ENCODE measurements at places on chromosomes 3 and 15.

GRCh38 chr3:107562969-107563529 is 40.3 kb downstream of the BBX start:
- DNase-seq = no peak

- DNase-seq = no peak
Observed at GRCh38 chr15:64975390-64975789, 14.3 kb downstream of the SPG21 start.

- DNase-seq = no peak
Observed at GRCh38 chr15:91472316-91472756, 372.3 kb downstream of the SV2B start.

GRCh38 chr3:10442151-10442795 is 63.1 kb downstream of the ATP2B2 start:
- no peak for DNase-seq

DNA sequence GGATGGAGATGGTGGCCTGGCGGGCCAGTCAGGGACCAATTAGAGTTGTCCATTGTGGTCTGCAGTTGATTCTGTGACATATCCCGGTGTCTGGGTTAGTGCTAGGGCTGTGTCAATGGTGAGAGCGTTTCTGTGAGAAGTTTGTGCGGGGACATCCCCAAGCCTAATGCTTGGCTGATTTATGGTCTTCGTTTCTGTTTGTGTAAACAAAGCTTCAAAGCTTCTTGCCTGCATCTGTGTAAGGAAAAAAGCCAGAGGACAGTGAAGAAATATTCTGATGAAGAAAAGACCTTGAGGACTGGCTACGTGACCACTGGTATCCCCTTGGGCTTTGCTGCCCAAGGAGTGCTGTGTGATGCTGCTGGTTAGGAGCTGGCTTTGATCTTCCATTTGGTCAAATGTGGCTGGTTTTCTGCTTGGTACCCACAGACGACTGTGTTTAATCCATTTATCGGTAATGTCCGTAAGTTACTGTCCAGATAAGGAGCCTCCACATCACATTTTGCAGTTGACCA is 74.6 kb upstream of the LRTM1 start:
- no peak for DNase-seq

GRCh38 chr3:170689296-170689829 is 103.5 kb upstream of the SLC7A14 start:
- DNase-seq = peak; percentile 99

DNA sequence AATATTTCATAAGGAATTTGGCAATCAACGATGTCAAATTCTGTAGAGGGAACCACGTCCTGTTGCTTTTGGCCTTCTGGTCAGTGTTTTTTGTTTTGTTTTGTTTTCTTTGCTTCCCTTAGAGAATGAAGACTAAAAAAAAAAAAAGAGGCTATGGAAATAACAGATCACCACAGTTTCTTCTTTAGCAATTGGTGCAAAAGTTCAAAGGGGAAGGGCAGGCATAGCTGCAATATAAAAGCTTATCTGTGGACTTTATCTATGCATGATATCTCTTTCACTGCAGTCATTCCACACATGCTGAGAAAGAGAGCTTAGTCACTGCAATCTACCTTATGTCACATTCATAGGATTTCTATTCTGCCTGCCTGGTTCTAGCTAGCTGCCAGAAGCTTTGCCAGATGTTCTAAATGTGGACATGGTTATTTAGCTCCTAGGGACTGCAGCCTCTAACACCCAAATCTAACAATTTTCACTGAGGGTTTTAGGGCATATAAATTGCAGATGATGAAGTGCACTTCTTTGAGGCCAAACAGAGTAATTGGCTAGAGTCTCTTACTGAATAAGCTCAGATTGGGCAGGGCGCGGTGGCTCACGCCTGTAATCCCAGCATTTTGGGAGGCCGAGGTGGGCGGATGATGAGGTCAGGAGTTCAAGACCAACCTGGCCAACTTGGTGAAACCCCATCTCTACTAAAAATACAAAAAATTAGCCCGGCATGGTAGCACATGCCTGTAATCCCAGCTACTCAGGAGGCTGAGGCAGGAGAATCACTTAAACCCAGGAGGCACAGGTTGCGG is 637.2 kb downstream of the NTRK3 start:
- peak; percentile 90 for DNase-seq

DNA sequence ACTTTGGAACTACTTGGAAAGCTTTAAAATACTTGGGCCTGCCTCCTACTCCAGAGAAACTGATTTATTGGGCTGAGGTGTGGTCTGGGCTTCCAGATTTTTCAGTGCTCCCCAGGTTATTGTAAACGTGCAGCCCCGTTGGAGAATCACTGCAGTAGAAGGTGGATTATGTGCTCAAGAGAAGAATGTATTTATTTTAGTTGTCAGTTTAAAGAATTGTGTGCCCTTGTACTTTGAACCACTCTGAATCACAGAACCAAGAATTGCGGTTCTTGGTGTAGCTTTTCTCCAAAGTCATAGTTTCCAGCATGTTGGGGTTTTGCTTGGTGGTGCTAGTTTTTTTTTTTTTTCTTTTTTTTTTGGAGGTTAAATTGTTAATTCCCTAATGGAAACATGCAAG is 1.6 kb downstream of the TATDN2 start:
- no peak for DNase-seq

DNA sequence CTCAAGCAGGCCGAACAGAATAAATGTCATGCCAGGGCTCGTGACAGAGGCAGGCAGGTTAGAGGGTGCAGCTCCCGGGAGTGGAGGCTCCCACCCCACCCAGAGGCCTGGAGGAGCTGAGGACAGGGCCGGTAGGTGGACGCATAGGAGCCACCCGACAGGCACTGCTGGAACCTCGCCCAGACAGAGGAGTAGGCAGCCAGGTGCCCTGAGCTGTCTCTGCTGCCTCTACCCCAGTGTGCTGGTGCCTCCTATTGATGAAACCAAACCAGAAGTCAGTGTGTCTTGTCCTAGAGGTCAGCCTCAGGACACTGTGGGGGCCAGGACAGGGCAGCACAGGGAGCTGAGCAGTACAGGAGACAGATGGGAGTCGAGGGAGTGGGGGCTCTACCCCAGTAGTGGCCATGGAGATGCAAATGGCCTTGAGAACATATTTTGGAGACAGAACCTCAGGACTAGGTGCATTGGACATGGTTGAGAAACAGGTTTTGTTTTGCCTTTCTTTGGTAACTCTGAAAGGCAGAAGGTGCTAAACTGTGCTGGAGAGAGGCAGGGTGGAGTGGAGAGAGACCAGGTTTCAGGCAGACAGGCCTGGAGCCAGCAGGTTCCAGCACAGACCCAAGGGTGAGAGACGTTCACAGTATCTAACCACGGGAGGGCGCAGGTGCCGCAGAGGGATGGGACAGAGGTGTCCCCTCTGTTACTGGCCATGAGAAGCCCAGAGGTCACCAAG is 15.4 kb upstream of the KLF15 start:
- DNase-seq = no peak

DNA sequence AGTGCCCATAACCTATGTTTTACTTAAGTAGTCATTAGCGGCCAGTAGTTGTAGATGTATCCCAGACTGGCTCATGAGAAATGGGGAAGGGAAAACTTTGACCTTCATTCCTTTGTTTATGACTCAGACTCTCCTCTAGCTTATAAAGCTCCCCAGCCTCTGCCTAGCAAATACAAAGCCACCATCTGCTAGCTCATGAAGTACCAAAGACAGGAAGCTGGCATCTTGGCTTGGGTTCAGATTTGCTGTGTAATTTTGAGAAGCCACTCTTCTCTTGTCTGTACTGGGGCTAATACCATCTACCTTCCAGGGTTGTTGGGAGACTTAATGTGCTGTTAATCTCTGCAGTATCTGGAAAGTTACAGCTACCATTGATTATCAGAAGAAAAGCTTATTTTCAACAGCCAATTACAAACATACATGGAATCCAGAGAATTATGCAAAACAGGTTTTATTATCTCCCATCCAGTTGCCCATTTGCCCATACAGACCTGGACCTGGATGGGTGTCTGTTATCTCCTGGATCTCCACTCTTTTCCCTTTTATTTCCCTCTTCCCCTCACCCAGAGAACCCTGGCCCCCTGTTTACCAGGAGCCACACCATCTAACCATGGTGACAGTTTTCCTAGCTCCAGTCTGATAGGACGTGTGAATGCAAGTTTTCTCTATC is 153.8 kb downstream of the SEMA6D start:
- peak; percentile 87 for DNase-seq

GRCh38 chr3:33768578-33769330 is 29.7 kb upstream of the PDCD6IP start:
- DNase-seq = no peak

GRCh38 chr3:144036498-144036897 is 64.9 kb downstream of the DIPK2A start:
- DNase-seq = no peak

DNA sequence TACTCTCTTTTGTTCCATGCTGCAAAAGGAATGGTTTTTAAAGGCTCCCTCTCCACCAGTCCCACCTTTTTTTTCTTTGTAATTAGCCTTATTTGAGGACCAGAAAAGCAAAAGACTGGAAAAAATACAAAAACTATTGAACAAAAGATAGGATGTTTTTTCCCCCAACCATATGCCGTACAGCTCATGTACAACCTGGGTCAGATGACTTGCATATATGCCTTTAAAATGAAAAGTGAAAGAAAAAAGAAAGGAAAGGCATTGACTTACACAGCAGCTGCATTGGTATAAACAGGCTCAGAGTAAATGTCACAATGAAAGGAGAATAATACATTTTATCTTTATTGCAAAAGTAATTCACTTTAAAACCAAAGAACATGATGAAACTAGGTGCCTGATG is 69.5 kb upstream of the CMC1 start:
- DNase-seq = no peak

GRCh38 chr3:185365291-185366073 is 2.5 kb downstream of the MAP3K13 start:
- no peak for DNase-seq

- DNase-seq = no peak
Observed at GRCh38 chr3:39937874-39938273, 128.5 kb downstream of the MYRIP start.

DNA sequence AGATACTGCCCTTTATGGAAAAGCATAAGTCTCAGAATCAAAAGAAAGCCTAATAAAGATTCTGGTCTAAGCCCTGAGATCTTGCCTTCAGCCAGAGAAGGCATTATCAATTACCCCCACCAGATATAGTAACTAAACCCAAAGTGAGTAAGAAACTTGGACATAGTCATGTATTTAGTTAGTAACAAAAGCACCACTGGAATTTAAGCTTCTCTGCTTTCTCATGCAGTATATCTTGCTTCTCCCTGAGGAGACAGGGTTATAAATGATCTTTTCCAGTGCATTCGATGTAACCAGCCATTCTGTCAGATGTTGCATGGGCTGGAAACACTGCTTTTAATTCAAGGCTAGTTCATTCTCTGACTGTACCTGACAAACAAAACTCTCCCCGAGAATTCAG is 946.7 kb downstream of the NAALADL2 start:
- no peak for DNase-seq

GRCh38 chr15:80554560-80554959 is 140.6 kb upstream of the ABHD17C start:
- DNase-seq = no peak

DNA sequence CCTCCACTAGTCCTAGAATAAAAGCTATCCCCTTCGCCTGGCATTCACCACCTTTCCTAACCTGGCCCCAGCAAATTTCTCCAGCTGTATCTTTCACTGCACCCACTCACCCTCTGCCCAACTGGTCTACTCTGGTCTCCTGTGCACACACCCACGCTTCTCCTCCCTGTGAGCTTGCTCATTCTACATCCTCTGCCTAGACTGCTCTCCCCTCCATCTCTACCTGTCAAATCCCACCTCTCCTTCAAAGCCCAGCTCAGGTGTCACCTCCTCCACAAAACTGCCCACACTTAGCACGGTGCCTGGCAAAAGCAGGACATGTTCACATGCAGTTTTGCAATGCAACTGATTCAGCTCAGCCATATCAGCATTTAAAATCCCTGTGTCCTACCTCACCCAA is 45.8 kb upstream of the NTRK3 start:
- DNase-seq = no peak

GRCh38 chr15:62875626-62876021 is 166.9 kb upstream of the TPM1 start:
- DNase-seq = no peak

- no peak for DNase-seq
Observed at GRCh38 chr3:66655671-66656070, 154.8 kb upstream of the LRIG1 start.

DNA sequence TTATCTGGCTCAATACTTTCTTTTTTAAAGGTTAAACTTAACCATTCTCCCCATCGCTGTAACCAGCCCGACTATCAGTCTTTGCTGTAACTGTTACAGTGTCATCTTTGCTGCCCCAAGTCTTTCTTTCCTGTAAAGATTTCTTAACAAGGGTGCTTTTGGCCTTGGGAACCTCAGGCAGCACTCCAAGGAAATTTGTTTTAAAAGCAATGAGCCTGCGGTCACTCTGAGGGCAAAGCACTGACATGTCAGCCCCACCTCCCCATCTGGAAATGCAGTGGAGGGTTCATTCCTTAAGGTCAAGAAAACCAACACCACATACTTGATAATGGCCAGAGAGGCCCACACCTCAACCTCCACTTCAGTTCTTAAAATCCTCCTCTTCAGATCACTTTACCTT is 3.2 kb downstream of the TRANK1 start:
- DNase-seq = peak; percentile 46

GRCh38 chr3:108090049-108090700 is 656 bp downstream of the CD47 start:
- peak; percentile 66 for DNase-seq

- DNase-seq = no peak
Observed at GRCh38 chr3:39724233-39724846, 85.1 kb upstream of the MYRIP start.

DNA sequence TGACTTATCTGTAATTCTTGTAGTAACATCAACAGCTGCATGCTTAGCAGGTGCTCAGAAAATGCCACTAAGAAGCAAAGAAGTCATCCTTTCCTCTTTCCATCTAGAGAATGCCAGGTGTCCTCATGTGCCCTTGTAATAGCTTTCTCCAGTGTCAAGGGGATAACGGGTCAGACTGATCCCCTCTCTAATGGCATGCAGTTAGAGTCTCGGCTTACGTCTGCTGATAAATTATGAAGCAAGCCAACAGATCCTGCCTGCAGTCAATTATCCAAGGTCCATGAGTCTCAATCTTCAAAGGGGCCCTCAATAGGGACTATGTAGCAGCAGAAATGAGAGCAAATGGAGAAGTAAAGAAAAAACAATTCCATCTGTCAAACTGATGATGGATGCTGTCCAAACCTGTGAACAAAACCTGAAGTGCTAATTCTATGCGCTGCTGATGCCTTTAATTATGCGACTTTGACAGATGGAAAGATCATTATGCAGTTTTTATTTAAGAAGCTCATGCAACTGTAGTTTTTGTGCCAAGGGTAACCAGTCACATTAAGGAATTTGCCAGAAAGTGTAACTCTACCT is 162.8 kb upstream of the PEX5L start:
- no peak for DNase-seq

DNA sequence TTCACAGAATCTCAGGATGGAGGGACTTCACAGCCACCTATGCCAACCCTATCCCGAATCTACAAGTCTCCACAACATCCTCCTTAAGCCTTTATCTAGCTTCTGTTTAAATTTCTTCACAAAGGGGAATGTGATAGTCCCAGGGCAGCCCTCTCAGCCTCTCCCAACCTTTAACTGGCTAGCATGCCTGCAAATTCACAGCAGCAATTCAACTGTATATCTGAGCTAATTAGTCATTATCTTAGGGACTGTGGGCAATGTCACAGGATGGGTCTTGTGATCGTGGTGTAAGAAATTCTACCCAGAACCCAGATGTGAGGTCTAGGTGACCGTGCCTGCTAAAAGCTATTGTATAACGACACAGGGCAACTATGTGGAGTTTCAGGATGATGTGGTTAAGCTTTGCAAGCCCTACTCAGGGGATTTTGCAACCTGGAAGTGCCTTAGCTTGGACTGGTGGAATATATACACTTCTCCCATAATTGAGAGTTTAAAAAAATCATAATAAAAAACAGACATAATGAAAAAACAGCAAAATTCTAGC is 65.5 kb upstream of the FBN1 start:
- DNase-seq = peak; percentile 50

All from M059J (cell line).